ENCODE measurements at places on chromosomes 5 and 9.

- no peak for DNase-seq
Observed at GRCh38 chr9:76605321-76605900, 146.4 kb downstream of the GCNT1 start.

DNA sequence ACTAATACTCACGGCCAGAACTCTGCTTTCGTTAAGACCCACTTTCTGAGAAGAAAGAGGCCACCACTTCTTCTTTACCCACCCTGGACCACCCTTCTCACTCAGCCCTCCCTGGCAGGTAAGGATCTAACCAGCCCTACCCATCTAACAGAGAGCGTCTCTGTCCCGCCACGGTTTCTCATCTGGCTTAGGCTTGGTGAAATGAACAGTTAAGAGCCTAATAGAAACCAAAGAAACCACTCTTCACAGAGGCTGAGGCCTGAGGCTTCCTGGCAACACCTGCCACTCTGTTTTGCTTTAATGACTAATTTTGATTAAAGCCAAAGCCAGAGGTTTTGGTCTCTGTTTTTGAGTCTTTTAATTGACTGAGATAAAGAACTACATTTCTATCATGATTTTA, 354.1 kb upstream of the SLC30A5 start:
- DNase-seq: no peak

GRCh38 chr9:93051680-93052089, 6.8 kb upstream of the SUSD3 start:
- DNase-seq: no peak

DNA sequence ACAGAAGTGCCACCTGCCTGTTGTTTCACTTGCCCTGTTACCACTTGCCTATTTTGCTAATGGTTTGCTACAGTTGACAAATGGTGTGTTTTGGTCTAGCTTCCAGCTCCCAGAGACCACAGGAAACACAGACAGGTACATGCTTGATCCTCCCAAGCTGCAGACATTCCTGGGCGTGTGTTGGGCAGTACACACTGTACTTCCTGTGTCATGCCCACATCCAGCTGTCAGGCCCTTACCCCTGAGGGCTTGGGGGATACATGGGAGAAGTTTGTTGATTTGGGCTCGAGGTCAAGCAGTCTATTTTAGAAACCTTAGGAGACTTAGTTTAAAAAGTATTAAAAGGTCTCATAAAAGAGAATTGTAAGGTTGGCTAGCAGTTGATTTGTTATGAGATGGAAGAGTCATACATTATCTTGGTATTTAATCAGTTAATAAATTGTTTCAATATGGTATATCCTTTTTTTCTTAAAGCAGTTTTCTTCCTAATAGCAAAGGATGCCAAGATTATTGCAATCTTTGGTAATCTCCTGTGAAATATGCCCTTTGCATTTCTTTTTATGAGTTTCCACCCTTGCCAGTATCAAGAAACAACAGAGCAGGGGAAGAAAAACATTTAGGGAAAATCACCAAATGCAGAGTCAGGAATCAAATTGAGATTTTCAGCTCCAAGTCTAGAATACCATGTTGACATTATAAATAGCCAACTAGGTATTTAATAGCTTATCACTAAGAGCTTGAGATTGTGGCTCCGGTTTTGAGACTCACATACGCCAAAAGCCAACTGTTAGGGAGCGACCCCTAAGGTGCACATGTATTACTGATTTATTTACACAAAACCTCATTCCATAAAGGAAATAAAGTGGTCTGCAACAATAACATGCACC, 52.3 kb upstream of the CD180 start:
- DNase-seq: no peak

DNA sequence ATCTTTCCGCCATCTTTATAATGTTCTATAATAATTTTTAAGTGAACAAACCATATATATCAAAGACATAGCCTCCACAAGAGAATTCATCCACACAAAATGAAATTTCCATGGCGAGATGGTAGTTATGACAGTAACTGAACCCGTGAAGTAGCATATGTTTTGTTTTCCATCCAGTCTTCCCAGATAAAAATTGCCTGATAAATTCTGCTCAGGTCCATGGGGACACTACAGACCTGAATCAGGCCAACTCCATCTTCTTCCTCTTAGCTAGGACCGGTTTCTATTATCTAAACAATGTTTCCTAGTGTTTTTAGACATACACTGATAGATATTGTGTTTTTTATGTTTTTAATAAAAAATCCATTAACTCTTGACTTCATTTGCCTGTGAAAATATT, 235.7 kb downstream of the PLK2 start:
- DNase-seq: no peak

DNA sequence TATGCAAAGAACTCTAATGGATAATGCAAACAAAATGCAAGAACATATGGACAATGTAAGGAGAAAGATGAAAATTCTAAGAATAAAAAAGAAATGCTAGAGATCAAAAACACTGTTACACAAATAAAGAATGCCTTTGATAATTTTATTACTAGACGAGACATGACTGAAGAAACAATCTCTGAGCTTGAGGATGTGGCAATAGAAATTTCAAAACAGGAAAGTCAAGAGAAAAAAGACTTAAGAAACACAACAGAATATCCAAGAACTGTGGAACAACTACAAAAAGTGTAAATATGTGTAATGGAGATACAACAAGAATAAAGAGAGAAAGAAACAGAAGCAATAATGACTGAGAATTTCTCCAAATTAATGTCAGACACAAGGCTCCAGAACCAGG, 140.5 kb upstream of the ACOT12 start:
- DNase-seq: no peak

DNA sequence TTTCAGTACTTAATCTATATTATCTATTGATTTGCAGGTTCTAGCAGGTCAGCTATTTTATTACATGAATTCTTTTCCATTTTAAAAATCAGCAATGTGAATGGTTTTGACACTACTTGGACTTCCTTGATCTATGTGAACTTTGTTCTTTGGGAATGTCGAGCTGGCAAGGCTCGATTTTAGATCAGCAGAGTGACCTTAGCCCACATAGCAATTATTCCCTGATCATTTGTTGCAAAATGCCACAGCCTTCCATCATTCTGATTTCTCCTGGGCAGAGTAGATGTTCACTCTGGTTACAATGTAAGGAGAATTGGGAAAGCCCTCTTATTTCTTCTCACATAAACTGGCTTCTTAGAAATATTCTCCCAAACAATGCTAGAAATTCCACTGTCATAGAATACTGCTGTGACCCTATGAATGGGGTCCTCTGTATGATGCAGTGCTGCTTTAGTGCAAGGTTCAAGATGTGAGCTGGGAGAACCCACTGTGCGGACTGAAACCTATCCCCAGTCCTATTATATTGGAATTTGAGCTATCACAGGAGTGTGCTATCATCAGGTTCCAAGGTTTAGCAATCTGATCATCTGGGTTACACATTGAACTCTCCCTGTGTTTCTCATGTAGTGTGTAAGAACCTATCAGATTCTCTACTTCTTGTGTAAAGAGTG, 15.7 kb upstream of the GDA start:
- no peak for DNase-seq

GRCh38 chr9:125513303-125513667, 193.7 kb downstream of the MAPKAP1 start:
- DNase-seq: no peak

DNA sequence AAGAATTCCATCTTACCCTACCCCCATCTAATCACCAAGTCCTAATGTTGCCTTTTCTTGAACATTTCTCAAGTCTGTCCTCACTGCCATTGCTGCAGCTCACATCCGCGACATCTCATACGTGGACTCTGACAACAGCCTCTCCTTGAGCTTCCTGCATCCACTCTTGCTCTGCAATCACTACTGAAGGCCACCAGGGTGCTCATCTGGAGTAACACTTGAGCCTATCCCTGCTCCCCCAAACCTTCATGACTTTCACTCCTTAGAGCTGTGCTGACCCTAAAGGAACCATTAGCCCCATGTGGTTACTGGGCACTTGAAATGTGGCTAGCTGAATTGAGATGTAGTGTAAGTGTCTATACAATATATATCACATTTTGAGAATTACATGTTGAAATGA, 46.4 kb upstream of the CTXN3 start:
- DNase-seq: no peak

- DNase-seq: no peak
Observed at GRCh38 chr9:135448663-135449100, 30.9 kb upstream of the PPP1R26 start.

GRCh38 chr5:74977471-74977870, 74.9 kb downstream of the GCNT4 start:
- DNase-seq: no peak

- DNase-seq: no peak
Observed at GRCh38 chr9:116279230-116279629, 125.6 kb downstream of the PAPPA start.

DNA sequence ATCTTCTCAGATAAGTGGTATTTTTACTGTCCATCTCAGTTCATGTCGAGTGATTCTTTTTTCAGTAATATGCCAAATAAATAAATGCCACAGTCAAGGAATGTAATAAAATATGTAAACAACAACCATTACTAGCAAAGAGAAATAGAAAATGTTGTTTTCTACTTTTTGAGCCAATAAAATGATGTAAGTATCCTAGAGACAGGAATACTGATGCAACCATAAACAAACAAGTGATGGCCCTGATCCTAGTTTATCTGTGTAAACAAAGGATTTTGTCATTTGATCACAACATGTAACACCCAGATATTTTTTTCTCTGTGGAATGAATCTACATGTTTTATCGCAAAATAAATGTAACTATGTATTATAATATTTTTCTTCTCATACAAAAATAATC, 1852.8 kb downstream of the EFNA5 start:
- DNase-seq: no peak

- no peak for DNase-seq
Observed at GRCh38 chr5:73149540-73149939, 23.5 kb upstream of the TMEM174 start.

- no peak for DNase-seq
Observed at GRCh38 chr9:19397845-19398244, 11.0 kb upstream of the ACER2 start.

- no peak for DNase-seq
Observed at GRCh38 chr5:110909415-110909814, 162.1 kb upstream of the TSLP start.

- no peak for DNase-seq
Observed at GRCh38 chr5:178267245-178267644, 34.6 kb upstream of the PHYKPL start.

DNA sequence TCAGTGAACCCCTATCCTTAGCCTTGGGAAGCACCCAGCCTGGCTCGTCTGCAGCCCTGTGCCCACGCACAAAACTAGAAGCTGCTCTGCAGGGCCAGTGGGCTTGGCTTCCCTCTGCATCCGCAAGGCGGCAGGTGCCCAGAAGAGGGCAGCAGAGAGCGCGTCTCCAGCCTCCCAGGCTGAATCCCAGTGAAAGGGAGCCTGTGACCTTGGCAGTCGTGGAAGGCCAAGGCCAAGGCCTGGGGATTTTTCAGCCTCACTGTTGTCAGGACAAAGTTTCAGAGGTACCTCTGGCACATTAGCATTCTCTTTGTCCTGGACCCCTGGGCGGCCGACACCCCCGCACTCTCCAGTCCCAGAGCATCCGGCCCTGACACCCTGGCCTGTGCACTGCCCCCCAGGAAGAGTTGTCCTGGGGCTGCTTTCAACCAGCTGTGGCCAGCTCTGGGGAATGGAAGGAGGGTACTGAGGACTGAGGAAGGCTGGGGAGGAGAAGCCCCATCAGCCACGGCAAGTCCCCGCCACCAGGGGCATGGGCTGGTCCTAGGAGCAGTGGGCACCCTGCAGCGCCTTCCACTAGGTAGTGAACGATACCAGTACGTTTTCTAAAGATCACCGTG, 63.6 kb upstream of the IL17B start:
- DNase-seq: peak; percentile 49

GRCh38 chr5:59173578-59173977, 590.7 kb downstream of the RAB3C start:
- DNase-seq: no peak

DNA sequence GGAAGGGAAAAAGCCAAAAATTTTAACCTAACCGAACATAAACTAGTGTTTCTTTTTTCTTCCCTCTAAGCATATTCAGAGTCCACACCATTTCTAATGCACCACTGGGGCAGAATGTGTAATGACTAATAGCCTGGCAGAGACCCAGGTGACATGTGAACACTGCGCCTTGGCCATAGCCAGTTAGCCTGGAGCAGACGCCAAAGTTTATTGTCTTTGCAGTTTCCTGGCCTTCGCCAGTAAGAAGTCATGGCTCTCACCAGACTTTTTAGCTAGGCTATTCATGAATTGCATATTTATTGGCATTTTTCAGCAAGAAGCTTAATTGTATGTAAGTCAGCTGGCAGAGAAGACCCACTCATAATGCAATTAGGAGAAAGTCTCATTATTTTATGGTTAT, 182.8 kb upstream of the SLC27A6 start:
- no peak for DNase-seq

- no peak for DNase-seq
Observed at GRCh38 chr5:135625486-135625885, 46.7 kb upstream of the CXCL14 start.

GRCh38 chr5:175463641-175464040, 14.7 kb upstream of the SFXN1 start:
- DNase-seq: no peak

- DNase-seq: no peak
Observed at GRCh38 chr9:136853596-136854112, 1.5 kb downstream of the MAMDC4 start.

DNA sequence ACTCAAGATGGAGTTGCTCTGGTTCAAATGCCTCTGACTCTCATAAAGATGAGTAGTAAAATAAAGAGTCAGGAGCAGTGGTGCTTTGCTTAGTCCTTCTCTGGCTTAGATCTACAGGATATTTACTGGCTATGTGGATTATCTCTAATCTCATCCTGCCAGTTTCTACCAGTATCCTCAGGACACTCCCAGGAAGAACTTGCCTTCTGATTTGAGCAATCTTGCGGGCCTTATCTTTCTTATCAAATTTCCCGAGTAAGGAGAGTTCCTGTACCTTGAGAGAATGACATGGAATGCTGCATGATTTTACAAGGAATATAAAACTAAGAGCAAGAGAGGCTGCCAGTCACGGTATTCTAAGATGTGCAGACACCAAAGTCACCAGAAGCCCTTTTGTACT, 364.0 kb downstream of the ARHGEF28 start:
- DNase-seq: no peak

DNA sequence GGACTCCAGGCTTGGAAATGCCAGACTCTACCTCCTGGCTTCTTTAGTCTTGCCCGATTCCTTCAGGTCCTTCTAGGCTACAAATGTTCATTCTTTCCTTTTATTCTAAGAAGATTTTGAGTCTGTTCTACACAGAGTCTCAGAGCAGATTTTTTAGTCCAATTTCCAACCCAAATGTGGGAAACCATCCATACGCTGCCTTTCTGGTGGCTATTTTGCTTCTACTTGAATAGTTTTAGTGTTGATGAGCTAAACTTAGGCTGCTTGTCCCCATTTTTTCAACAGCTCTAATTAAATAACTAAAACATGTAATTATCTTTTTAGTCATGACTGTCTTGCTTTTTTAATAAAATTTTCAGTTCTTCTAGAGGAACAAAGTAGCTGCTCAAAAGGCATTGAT, 112.4 kb upstream of the KLF9 start:
- DNase-seq: no peak

GRCh38 chr9:84953797-84954705, 284.5 kb downstream of the NTRK2 start:
- no peak for DNase-seq

- DNase-seq: no peak
Observed at GRCh38 chr5:134967607-134968006, at the start of gene CATSPER3. CATSPER3 (plus strand) TSS chr5:134967907; CDS start chr5:134967992, 85 bp downstream.

GRCh38 chr5:173202266-173202875, 32.6 kb downstream of the NKX2-5 start:
- DNase-seq: no peak

- DNase-seq: no peak
Observed at GRCh38 chr9:27440888-27441740, 83.0 kb upstream of the IFNK start.

GRCh38 chr5:131536211-131536826, 98.7 kb downstream of the RAPGEF6 start:
- no peak for DNase-seq

GRCh38 chr5:55172937-55173686, at the start of gene CDC20B:
CDC20B (minus strand) TSS chr5:55173177; CDS start chr5:55173000, 177 bp downstream.
- DNase-seq: peak; percentile 47
